HS-27A (cell line): ENCODE measurements at places on chromosomes 16 and 17.

GRCh38 chr17:76414334-76415295, 30.2 kb downstream of the SPHK1 start:
- no peak for DNase-seq

DNA sequence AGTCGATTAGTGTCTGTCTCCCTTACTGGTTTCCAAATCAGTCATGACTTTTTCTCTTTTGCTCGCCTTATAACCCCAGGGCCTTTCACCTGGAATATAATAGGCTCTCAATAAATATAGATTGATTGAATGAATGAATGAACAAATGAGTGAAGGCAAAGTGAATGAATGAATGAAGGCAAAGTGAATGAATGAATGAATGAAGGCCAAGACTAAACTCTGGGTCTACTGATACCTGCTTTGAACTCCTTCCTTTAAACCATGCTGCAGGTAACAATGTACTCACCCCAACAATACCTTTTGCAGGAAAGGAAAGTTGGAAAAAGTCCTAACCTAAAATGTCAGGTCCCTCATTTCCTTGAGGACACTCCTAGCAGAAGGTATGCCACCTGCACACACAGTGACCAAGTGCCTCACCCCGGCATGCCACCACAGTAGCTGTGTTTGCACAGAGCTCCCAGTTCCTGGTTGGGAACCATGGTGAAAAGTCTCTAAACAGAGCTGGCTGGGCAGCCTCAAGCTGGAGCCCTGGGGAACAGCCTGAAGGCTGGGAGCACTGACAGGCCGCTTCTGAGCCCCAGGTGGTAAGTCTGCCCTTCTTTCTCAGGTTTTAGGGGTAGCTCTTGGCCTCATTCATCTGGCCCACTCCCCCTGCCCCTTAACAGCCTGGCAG, 42.7 kb upstream of the ANKFN1 start:
- no peak for DNase-seq

- DNase-seq = no peak
Measured at GRCh38 chr17:73546770-73547536, 97.3 kb downstream of the SDK2 start.

DNA sequence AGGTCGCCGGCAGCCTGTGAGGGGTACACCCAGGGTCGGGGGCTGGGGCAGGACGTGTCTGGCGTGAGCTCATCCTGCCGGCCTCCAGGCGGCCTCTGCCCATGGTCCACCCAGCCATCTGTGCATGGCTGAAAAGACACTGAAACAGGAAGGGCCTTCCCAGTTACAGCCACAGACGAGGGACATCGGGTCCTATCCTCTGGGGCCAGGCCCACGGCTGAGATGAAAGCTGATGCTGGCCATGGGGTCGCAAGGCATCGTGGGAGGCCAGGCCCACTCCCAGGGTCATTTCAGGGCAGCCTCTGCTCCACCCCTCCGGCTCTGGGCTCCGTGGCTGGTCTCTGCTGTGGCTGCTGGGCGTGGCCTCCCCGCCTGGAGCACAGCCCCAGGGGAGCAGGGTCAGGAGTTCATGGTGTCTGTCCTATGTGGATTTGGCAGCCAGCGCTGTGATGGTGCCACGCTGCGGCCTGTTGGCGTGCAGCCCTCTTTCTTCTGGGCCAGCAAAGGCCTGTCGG, 16.6 kb upstream of the ATP6V0C start:
- DNase-seq = no peak

GRCh38 chr16:69834807-69835466, 72.8 kb downstream of the WWP2 start:
- no peak for DNase-seq

DNA sequence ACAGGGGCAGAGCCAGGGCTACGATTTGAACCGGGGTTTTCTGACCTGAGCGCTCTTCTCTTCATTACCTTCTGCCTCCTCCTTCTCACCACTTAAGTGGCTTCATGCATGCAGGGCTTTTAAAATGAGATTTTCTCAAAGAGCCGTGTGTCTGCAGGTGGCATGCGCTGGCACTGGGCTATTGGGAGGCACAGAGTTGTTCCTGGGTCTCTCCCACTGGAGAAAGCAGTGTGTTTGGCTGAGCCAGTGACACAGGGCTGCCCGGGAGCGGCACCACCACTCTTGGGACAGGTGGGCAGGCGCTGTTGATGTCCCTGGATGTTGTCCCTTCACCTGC, 218.8 kb upstream of the CHMP6 start:
- DNase-seq = no peak

GRCh38 chr17:40321524-40321929, 12.5 kb downstream of the RARA start:
- no peak for DNase-seq
